ENCODE measurements at places on chromosomes 16 and 17. TPM values are rescaled to one million over a fixed set of nuclear protein-coding genes. Genes with fewer than 3 reads are reported as not detected.

FNDC8 gene
- total RNA-seq = not detected

LGALS9B gene
- total RNA-seq = not detected

DNA sequence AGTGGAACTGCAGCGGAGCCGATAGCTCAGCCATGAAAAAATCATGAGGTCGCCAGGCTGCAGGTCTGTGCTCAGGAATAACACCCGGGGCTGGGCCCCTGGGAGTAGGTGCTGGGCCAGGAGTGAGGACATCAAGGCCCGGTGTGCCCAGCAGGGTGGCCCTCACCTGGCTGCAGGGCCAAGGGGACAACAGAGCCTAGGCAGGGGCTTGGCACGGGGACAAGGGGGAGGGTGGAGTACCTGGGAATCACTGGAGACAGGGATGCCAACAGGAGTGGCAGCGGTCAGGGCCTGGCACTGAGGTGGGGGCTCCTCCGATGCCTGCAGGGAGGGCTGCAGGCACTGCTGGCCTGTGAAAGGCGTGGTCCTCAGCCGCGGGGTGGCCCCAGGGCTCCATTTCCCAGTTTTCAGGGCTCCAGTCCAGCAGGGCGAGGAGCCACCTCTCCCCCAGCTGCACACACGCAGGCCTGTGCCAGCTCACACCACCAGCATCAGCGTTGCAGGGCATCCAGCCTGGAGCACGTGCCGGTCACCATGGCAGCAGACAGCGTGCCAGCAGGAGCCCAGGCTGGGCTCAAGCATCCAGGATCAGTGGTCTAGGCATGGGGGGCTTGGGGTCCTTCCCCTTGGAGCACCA lies 4.7 kb upstream of the FSCN2 start:
- no peak overlapping the region for H3K4me3 ChIP-seq
- H3K27ac ChIP-seq = no peak overlapping the region
- no peak for DNase-seq
- H3K27me3 ChIP-seq = peaks cover 24% of the 10 kb centered on the region
- no peaks in the 10 kb centered on the region for H3K36me3 ChIP-seq
- H3K4me1 ChIP-seq = peaks cover 14% of the 10 kb centered on the region

- H3K27ac ChIP-seq = no peak overlapping the region
- H3K4me3 ChIP-seq = no peak overlapping the region
- no peak for DNase-seq
These were observed 107.5 kb downstream of the ABCA8 start for GRCh38 chr17:68847711-68848110.

DNA sequence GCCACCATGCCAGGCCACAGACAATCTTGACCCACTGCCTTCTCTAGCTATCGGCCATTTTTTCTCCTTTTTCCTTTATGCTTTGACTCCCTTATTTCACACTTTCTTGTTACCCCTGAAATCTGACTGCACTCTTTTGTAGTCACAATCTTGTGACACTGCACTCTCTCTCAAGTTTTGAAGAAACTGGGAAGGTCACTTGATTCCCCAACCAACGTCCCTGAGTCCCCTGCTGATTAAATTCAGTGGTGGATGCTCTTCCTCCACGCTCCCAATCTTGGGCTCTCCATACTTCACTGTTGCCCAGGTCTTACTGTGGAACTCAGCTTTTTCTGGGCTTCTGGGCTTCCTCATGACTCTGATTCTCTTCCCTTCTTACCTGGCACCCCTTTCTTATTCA lies 33.9 kb downstream of the PECAM1 start:
- no peaks in the 10 kb centered on the region for H3K27me3 ChIP-seq
- H3K36me3 ChIP-seq = peaks cover 9% of the 10 kb centered on the region
- peaks cover 3% of the 10 kb centered on the region for H3K4me1 ChIP-seq
- no peak for DNase-seq
